Stimulated activated CD4-positive, alpha-beta T cell treated with anti-CD3 and anti-CD28 coated beads, Interleukin-4, amount 100 ng/mL, for 4 hours (primary cell): ENCODE measurements at places on chromosomes 6 and 20.

GRCh38 chr6:120938876-120939472 is 395.3 kb downstream of the TBC1D32 start:
- DNase-seq, result no peak

DNA sequence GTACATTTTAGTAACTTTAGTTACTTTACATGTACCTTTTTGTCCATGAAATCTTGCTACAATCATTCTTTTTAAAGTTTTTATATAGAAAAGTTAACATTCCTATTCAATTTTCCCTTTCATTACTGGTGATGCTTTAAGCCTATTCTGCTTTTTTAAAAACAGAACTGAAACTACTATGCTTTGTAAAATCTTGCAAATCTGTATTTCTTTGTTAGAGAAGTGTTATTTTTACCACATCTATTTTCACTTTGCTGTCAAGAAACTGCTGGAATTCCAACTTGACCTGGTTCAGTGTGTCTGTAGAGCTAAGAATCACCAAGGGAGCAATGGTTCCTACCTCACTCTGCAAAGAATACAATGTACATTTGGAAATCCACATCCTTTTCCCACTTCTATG is 21.8 kb upstream of the SAMD5 start:
- no peak for DNase-seq

- DNase-seq, result no peak
These were observed 36.3 kb upstream of the VEGFA start for GRCh38 chr6:43733471-43734293.

- no peak for DNase-seq
These were observed 16.3 kb downstream of the LRRC1 start for GRCh38 chr6:53811082-53811481.
